ENCODE measurements at places on chromosomes 6 and 20.
A peak's percentile ranks its signal among the peaks of the same experiment; 100 is the strongest.

GRCh38 chr6:135231469-135231844 is 50.3 kb downstream of the MYB start:
- no peak for DNase-seq

- DNase-seq: no peak
Measured at GRCh38 chr6:30194797-30195690, 18.2 kb downstream of the TRIM26 start.

DNA sequence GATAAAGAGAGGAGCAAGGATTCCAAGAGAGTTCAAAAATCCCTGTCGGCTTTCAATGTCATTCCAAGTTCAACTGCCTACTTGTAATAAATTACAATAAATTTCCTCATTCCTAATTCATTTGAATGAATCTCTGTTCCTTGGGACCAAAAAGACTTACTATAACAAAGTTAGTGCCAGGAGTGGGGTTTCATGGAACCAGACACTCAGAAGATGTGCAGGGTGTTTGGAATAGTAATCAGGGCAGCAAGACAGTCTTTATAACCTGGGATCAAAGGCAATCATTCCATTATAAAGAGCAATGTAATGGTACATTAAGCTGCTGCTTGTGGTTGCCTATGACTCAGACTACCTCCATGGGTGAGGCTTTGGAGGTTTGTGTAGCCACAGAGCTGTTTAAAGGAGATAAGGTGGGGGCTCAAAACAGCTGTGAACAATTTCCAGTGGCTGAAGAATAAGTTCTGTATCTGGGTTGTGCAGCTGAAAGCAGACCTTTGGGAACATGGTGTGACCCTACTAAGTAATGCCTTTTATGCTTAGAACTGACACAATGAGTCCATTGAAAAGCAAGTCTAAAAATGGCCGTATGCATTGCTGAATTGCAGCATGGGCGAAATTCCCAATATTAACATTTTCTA is 159.9 kb downstream of the LINC00237 start:
- no peak for DNase-seq

DNA sequence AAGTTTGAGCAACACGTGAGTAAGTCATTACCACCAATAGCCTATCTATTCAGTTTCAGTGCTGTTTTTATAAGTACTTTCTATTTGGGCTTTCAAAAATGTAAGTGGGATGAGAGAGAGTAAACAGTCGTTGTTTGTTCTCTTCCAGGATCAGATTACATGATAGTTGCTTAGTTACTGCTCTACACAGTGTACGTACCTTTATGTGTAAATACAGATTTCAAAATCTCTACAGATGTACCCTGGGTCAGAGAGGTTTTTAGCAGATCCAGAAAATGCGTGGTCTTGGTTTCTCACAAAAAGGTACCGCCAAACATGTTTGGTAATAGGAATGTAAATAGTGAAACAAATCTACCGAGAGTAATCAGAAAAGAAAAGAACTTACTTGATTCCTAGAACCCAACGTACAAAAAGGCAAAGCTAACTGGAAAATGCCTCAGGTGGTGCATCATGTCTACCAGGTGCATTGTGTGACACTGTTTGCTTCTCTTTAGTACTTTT is 421.1 kb downstream of the BCKDHB start:
- DNase-seq: no peak

DNA sequence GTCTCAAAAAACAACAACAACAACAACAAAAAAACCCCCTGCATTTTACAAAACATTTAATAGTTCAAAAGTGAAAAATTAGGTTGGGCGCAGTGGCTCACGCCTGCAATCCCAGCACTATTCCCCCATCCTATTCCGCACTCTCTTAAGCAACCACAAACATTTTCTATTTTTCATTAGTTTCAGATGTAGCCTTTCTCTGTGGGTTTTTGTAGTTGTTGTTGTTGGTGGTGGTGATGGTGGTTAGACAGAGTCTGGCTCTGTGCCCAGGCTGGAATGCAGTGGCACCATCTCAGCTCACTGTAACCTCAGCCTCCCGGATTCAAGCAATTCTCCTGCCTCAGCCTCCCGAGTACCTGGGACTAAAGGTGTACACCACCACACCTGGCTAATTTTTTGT is 6.4 kb upstream of the GMNN start:
- no peak for DNase-seq

GRCh38 chr6:28543651-28544610 is 18.2 kb downstream of the GPX5 start:
- DNase-seq: peak; percentile 44

GRCh38 chr20:41141153-41141815 is 3.9 kb downstream of the PLCG1 start:
- DNase-seq: no peak
